HFFc6 (cell line): ENCODE measurements at places on chromosomes 12 and 14.

DNA sequence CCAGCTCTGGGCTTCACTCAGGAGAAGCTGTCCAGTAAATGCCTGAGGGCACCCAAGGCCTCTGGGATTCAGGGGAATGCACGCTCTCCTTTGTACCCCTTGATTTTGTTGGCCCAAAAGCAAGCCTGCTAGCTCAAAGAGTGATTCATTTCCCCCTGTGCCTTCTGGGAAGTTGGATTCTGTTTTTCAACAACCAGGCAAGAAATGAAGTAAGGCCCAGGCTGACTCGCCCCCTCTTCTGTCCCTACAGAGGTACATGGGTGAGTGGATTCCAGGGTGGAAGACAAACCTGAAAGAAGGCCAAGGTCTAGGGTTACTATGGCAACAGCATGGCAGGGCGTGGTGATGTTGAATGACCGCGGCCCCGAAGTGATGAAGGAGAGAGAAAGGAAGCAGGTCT, 9.3 kb upstream of the SERPINA5 start:
- DNase-seq: no peak
- no peak overlapping the region for H3K4me3 ChIP-seq
- H3K4me1 ChIP-seq: no peaks in the 10 kb centered on the region
- H3K27ac ChIP-seq: no peak overlapping the region
- H3K27me3 ChIP-seq: no peaks in the 10 kb centered on the region; the same call in 1 of the 2 replicates
- H3K36me3 ChIP-seq: no peaks in the 10 kb centered on the region; the same call in none of the 2 replicates

GRCh38 chr14:101624536-101624935, 63.2 kb downstream of the DIO3 start:
- H3K27ac ChIP-seq: no peak overlapping the region
- peaks cover 33% of the 10 kb centered on the region for H3K27me3 ChIP-seq
- H3K4me3 ChIP-seq: no peak overlapping the region
- no peak for DNase-seq
- peaks cover 4% of the 10 kb centered on the region; the same call in 1 of the 2 replicates for H3K4me1 ChIP-seq
- H3K36me3 ChIP-seq: no peaks in the 10 kb centered on the region

DNA sequence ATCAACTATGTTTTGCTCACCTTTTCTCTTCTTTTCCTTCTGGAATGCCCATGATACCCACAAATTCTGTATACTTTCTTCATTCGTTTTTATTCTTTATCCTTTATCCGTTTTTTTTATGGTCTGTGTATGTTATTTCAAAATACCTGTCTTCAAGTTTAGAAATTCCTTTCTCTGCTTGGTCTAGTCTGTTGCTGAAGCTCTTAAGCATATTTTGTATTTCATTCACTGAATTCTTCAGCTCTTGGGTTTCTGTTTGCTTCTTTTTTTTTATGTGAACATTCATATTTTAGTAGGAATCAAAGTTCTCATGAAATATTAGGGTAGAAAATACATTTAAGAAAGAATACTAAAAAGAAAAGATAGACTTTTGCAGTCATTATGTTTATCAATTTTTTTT, 22.7 kb upstream of the GTF2A1 start:
- H3K36me3 ChIP-seq: no peaks in the 10 kb centered on the region
- no peaks in the 10 kb centered on the region for H3K4me1 ChIP-seq
- no peak overlapping the region for H3K4me3 ChIP-seq

DNA sequence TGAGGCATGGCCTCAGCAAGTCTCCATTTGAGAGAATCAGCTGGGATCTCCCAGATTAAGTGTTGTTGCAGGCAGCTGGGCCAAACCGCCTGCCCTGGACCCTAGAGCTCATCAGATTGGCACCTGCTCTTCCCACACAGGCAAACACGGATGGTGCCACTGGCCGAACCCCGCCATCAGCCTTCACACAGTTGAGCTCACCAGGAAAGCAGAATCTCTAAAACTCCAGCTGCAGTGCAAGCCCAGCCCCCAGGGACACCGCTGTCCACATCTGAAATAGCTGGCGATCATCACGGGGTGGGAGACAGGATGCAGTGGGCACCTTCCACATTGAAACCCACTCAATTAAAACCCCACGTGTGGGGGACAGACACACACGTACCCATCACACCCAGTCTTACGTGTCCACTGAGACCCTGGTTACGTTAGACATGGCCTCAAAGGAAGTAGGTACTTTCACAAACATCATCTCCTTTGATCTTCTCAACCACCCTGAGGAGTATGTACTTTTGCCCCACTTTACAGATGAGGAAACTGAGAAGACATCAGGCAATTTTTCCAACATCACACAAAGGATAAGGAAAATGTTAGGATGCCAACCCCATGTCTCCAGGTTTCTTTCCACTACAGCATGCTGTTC, 88.8 kb downstream of the SINHCAF start:
- H3K36me3 ChIP-seq: no peaks in the 10 kb centered on the region
- no peaks in the 10 kb centered on the region for H3K4me1 ChIP-seq
- peaks cover 39% of the 10 kb centered on the region for H3K27me3 ChIP-seq
- no peak overlapping the region for H3K27ac ChIP-seq
- no peak for DNase-seq

GRCh38 chr12:120101182-120101581, 15.4 kb downstream of the RAB35 start:
- H3K27me3 ChIP-seq: no peaks in the 10 kb centered on the region
- H3K4me3 ChIP-seq: no peak overlapping the region
- no peak for DNase-seq
- H3K4me1 ChIP-seq: peaks cover 7% of the 10 kb centered on the region; the same call in 1 of the 2 replicates
- H3K36me3 ChIP-seq: no peaks in the 10 kb centered on the region

- H3K36me3 ChIP-seq: no peaks in the 10 kb centered on the region
- no peak overlapping the region for H3K27ac ChIP-seq
- H3K4me1 ChIP-seq: no peaks in the 10 kb centered on the region
- no peaks in the 10 kb centered on the region; the same call in 1 of the 2 replicates for H3K27me3 ChIP-seq
These were observed 270.0 kb upstream of the NAV3 start for GRCh38 chr12:77560714-77561113.

DNA sequence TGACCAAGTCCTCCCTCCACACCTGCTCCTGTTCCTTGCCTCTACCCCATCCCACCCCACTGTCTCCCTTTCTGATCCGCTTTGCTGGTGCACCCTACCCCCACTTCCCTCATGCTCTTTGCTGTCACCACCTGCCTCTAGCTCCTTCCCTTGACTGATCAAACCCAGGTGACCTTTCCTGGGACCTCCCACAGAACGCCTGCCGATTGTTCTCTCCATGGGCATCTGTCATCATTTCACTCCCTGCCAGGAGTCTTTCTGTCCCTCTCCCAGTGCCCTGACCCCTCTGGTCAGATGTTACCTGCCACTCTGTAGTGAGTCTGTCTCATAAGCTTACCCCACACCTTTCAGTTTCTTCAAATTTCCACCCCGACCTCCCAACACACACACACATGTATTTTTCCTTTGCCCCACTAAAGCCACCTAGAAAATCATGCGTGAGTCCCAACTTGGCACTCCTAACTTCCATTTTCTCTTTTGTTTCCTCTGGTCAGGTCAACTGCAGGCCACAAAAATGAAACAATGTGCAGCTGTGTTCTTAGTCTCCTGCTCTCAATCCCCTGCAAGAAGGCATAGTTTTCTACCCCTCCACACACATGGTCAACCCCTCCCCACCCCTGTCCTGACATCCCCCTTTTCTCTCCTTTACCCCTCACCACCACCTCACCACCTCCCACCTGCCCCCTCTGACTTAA, 229.8 kb downstream of the DPF3 start:
- H3K27ac ChIP-seq: peak overlapping the region; percentile 89
- peaks cover 3% of the 10 kb centered on the region for H3K27me3 ChIP-seq
- peaks cover 32% of the 10 kb centered on the region for H3K36me3 ChIP-seq
- H3K4me3 ChIP-seq: peak overlapping the region; percentile 4; the same call in 1 of the 2 replicates

- no peak overlapping the region for H3K27ac ChIP-seq
- no peak for DNase-seq
- no peak overlapping the region for H3K4me3 ChIP-seq
- no peaks in the 10 kb centered on the region for H3K36me3 ChIP-seq
These were observed 11.3 kb downstream of the TMEM179 start for GRCh38 chr14:104593241-104593701.

- H3K27me3 ChIP-seq: no peaks in the 10 kb centered on the region
- DNase-seq: no peak
- peaks cover 10% of the 10 kb centered on the region for H3K36me3 ChIP-seq
- H3K4me1 ChIP-seq: peaks cover 45% of the 10 kb centered on the region
These were observed 11.4 kb downstream of the CAND1 start for GRCh38 chr12:67280572-67280971.

DNA sequence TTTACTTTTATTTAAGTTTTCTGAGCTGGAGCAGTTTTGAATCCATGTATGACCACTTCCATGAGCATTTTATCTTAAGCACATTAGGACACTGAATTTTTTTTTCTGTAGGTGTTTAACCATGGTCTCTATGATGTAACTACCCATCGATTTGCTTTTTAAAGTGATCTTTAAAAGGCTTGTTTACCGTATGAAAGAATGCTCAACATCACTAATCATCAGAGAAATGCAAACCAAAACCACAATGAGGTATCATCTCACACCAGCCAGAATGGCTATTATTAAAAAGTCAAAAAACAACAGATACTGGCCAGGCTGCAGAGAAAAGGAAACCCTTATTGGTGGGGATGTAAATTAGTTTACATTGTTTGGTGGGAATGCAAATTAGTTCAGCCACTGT, 23.0 kb downstream of the GLRX5 start:
- no peak for DNase-seq
- peaks cover 5% of the 10 kb centered on the region for H3K27me3 ChIP-seq
- H3K36me3 ChIP-seq: no peaks in the 10 kb centered on the region
- H3K4me3 ChIP-seq: no peak overlapping the region
- H3K4me1 ChIP-seq: no peaks in the 10 kb centered on the region

DNA sequence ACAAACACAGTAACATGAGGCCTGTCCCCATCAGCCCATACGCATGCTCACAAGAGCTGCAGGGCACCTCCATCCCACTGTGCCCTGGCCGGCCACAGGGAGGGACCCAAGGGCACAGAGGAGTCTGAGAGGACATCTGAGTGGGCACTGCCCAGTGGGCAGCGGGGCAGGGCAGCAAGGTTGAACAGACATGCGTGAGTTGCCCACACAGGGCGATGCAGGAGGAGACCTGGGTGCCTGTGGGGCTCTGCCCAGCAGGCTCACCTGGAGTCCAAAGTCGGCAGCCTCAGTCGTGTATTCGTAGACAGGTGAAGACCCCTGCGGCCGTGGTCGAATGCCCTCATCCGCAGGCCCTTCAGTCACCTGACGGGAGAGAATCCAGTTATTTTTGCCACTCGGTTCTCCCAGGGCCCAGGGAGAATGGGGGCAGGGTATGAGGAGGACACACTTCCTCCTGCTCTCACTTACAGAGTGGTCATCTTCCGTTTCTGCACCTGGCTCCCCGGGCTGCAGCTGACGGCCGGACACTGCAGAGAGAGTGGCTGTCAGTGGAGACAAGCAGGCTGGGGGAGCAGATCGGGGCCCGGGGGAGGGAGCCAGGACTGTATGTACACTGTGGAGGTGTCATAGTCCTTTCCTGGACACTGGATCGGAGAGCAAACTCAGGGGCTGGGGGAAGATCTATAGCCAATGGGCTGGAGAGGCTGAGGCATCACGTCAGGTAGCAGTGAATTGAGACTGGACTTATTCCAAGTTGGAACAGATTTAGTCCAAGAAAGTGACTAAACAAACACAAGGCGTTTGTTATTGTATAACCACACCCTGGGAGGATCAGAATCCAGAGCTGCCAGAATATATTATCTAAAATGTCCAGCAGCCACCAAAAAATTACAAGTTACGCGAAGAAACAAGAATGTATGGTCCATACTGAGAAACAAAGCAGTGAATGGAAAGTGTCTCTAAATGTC, 20.7 kb downstream of the AHNAK2 start:
- H3K4me1 ChIP-seq: peaks cover 8% of the 10 kb centered on the region; the same call in 1 of the 2 replicates
- H3K36me3 ChIP-seq: peaks cover 13% of the 10 kb centered on the region
- H3K27ac ChIP-seq: no peak overlapping the region
- no peak overlapping the region for H3K4me3 ChIP-seq
- peaks cover 6% of the 10 kb centered on the region for H3K27me3 ChIP-seq

DNA sequence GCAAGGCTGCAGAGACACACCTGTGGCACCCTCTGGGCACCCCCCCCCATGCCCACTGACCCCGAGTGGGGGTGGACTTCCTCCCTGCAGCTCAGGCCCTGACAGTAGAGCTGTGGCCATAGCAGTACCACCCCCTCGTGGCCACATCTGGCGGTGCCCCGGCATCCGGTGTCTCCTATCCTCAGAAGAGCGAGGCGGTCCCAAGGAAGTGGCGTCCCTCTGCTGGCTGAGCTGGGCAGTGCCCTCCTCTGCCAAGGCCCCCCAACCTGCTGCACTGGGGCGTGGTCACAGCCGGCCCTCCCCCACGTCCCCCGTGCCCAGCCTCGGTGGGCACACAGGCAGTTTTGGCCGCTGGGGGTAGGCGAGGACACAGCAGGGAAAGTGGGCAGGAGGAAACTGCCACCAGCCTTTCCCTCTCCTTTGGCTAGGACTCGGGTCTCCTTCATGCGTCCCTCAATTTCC, 6.0 kb upstream of the SLC6A12 start:
- no peaks in the 10 kb centered on the region for H3K36me3 ChIP-seq
- peak; percentile 64 for DNase-seq
- H3K4me3 ChIP-seq: no peak overlapping the region
- H3K27ac ChIP-seq: no peak overlapping the region
- H3K4me1 ChIP-seq: no peaks in the 10 kb centered on the region
- peaks cover 53% of the 10 kb centered on the region for H3K27me3 ChIP-seq

- H3K36me3 ChIP-seq: no peaks in the 10 kb centered on the region
- H3K4me1 ChIP-seq: peaks cover 56% of the 10 kb centered on the region
- H3K27me3 ChIP-seq: no peaks in the 10 kb centered on the region
- no peak overlapping the region for H3K4me3 ChIP-seq
These were observed 38.8 kb upstream of the ATP23 start for GRCh38 chr12:57902478-57902969.

GRCh38 chr12:100520048-100520769, 46.5 kb downstream of the NR1H4 start:
- H3K27ac ChIP-seq: no peak overlapping the region
- no peaks in the 10 kb centered on the region for H3K36me3 ChIP-seq
- no peak overlapping the region for H3K4me3 ChIP-seq
- no peaks in the 10 kb centered on the region for H3K4me1 ChIP-seq

- H3K27me3 ChIP-seq: no peaks in the 10 kb centered on the region
- peak overlapping the region; percentile 97 for H3K27ac ChIP-seq
- H3K36me3 ChIP-seq: peaks cover 19% of the 10 kb centered on the region
- DNase-seq: no peak
- peaks cover 13% of the 10 kb centered on the region for H3K4me1 ChIP-seq
These were observed 814 bp downstream of the RAB2B start for GRCh38 chr14:21475767-21476522.

GRCh38 chr12:15698377-15698871, 90.8 kb downstream of the EPS8 start:
- H3K27me3 ChIP-seq: no peaks in the 10 kb centered on the region
- peaks cover 25% of the 10 kb centered on the region for H3K36me3 ChIP-seq
- DNase-seq: no peak
- H3K4me3 ChIP-seq: no peak overlapping the region
- H3K27ac ChIP-seq: peak overlapping the region; percentile 71

DNA sequence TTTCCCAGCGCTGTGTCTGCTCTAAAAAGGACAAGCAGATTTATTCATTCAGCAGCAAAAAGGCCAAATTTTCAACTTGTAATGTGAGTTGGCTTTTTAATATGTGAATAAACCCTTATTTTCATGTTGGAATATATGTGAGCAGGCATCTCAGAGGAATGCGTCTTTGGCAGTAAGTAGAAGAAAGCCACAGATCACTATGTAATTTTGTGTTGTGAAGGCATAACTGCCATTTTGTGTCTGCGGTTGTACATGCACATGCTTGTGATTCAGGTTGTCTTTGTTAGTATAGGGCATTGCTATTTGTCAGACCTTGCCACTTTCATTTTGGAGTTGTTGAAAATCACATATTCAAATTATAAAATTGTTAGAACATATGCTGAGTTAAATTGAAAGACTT, 398.8 kb upstream of the RGS6 start:
- peaks cover 36% of the 10 kb centered on the region for H3K36me3 ChIP-seq
- no peak overlapping the region for H3K4me3 ChIP-seq
